ENCODE measurements at places on chromosomes 2 and 18.

DNA sequence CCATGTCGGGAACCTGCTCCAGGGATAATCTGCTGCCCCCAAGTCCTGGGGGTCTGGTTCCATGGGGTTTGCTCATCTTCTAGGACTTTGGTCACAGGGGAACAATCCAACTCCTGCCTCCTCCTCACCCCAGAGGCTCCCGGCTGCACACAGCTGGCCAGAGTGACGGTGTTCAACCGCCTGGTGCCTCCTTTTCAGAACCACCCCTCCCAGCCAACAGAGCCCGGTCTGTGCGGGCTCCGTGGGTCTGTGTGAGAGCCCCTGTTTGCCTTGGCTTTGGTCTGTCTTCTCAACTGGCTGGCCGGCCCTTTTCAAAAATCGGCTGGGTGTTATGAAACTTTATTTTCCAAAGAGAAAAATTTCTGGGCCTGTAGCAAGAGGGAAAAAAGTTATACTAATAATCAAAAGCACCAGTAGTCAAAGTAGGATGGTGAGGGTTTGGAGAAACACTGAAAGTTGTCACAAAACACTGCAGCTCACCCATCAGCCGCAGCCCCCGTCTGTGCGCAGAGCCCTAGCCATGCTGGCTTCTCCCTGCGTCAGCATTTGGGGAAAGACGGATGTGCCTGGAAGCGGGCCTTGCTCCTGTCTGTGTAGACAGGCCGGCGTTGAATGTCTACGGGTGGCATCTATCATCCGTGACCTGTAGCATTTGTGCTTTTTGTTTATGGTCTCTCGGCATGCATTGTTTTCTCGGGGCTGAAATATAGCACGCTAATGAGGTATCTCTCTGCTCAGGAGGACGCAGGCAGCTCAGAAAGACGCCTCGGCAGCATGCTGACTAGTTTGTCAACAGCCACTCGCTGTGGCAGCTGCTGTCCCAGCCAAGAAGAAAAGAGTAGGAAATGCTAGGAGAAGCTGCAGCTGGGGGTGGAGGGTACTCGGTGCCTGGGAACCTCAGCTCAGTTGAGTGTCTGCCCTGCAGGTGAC lies 138.6 kb downstream of the GLI2 start:
- DNase-seq: no peak

GRCh38 chr18:45557779-45558178 lies 57.5 kb upstream of the SLC14A2 start:
- no peak for DNase-seq

DNA sequence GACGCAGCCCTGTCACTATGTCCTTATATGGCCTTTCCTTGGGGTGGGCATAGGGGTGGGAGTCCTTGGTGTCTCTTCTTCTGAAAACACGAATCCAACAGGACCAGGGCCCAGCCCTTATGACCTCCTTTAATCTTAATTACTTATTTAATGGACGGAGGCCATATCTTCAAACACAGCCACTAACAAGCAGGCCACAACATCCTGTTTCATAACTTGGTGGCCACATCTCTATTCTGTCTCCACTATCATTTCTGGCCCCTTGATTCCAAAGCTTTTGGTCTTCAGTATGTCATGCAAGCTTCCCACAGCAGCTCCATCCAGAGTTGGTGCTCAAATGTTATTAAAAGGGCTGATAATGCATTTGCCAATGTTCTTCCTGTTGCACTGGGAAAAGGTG lies 287.3 kb upstream of the SMIM21 start:
- no peak for DNase-seq

DNA sequence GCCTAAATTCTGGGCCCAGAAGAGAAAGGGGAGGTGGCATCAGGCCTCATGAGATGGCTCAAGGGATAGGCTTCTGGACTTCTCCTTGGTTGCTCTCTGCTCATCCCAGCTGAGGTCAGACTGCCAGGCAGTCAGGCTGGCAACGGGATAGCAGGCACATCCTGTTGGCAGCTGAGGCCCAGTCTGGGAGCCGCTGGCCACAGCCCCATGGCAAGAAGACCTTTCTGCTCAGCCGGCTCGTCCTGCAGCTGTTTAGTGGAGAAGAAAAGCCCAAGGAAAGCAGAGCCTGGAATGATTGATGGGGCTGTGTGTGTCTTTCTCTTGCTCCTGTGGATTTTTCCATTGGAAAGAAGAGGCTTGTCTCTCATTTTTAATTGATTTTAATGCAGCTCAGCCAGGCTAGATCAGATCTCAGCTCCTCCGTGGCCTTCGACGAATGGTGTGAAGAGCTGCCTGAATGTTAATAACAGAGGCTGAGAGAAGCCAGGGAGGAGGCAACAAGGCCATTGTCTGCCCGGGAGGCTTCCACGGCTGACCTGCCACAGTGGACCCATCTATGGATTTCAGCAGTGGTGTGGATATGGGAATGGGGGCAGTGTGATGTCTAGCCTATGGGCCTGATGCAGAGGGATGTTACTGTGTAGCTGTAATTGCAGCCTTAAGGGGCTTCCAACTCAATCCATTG lies 99.5 kb downstream of the HS1BP3 start:
- DNase-seq: no peak

DNA sequence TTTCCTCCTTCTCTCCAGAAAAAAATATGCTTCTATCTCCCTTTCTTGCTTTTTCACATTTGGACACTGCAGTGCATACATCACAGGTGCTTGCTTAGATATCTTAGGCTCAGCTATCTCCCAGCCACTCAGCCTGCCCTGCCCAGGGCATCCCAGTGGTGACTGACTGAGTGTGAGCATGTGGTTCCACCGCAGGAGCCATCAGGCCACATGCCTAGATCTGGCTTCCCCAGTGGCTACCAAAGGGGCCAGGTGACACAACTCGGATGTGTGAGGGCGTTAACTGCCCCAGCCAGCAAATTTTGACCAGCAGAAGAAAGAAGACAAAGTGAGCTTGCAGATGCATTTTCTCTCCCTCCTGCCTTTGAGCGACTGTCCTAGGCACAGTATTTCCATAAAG lies 25.5 kb downstream of the SP5 start:
- DNase-seq: no peak

DNA sequence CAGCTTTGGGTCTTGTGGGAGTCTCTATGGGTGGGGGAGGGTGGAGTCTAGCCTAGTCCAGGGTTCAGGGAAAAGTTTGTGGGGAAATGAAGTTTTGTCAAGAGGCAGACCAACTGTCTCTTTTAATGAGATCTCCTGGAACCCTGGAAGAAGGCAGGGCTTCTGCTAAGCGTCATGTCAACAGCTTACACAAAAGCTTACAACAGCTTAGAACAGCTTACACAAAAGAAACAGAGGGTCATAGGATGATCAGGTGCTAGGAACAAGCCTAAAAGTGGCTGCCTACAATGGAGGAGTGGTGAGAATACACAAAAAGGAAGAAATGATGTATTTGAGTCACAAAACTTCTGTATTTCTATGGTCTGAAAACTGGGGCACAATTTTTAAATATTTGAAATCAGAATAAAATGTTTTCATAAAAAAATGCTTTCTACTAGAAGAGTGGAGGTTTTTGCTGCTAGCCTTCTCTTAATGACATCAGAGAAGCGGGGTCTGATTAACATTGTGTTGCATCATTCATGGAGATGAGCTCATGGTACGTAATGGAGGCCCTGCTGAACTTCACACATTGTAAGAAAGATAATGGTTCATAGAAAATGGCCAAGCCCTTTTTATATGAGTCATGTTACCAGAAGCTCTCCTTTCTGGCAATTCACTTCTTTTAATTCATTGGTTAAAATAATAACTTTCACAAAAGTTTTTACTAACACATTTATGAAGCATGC lies 351.0 kb downstream of the PIK3C3 start:
- no peak for DNase-seq

GRCh38 chr2:238631491-238632180 lies 204.9 kb downstream of the ASB1 start:
- DNase-seq: no peak

GRCh38 chr18:49137093-49137492 lies 186.3 kb upstream of the SMAD7 start:
- no peak for DNase-seq
